GM13976 (cell line): ENCODE measurements at places on chromosomes 2 and 18.

DNA sequence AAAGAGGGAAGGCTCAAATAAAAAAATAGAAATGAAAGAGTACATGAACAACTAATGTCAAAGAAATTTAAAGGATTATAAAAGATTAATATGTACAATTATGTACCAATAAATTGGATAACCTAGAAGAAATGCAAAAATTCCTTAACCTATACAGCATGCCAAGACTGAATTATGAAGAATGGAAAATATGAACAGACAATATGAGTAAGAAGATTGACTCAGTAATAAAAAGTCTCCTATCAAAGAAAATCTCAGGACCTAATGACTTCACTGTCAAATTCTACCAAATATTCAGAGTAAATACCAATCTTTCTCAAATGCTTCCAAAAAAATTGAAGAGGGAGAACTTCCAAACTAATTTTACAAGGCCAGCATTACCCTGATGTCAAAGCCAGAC lies 120.2 kb upstream of the SPOPL start:
- no peak for DNase-seq

DNA sequence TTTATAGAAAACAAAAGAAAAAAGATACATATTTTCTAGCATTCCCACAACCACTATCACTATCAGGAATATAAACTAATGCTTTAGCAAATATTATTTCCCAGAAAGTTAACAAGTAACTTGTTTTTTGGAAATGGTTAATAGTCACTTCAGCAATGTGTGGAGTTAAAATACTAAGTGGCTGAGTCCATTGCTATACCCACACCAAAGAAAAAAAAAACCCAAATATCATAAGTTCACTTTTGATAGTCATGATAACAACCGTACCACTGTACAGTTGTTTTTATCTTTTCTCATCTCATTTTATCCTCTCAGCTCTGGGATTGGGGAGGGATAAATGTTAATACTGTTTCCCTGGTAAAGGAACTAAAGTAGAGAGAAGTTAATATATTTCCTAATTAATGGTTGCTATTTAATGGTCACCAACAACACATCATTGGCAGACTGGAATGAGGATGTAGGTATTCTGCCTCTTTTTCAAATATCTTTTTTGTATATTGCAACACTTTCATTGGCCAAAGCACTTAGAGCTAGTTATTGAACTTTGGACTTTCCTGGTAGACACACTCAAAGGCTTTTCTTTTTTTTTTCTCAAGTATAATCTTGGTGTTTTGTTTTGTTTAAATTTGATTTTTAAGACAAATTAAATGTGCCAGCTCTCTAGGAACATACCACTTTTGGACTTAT lies 18.4 kb upstream of the KANSL1L start:
- DNase-seq = no peak

GRCh38 chr2:102099536-102100298 lies 42.8 kb upstream of the IL1R1 start:
- no peak for DNase-seq

- DNase-seq = no peak
Observed at GRCh38 chr18:58915006-58915799, 50.5 kb downstream of the ZNF532 start.

GRCh38 chr18:6414723-6415417 lies at the start of gene L3MBTL4:
L3MBTL4 (minus strand) TSS chr18:6414911; CDS start chr18:6311625, 103,286 bp downstream.
- peak; percentile 76 for DNase-seq

GRCh38 chr2:35830833-35831232 lies 524.7 kb upstream of the CRIM1 start:
- no peak for DNase-seq

DNA sequence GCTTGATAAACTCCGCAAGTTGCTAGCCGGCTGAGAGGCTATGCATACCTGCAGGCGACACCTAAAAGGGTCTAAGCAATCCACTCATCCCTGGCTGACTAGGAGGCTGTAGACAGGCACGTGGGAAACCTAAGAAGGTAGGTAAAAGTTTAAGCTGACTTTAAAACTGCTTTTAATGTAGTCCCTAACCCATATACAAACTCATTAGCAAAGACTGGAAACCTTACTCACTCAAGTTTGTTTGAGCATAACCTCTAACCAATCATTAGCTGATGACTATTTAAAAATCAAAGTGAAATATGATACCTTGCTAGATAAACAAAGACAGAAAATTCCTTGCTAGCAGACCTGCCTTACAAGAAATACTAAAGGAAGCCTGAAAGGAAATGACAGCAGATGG lies 106.4 kb downstream of the EXOC6B start:
- DNase-seq = no peak

DNA sequence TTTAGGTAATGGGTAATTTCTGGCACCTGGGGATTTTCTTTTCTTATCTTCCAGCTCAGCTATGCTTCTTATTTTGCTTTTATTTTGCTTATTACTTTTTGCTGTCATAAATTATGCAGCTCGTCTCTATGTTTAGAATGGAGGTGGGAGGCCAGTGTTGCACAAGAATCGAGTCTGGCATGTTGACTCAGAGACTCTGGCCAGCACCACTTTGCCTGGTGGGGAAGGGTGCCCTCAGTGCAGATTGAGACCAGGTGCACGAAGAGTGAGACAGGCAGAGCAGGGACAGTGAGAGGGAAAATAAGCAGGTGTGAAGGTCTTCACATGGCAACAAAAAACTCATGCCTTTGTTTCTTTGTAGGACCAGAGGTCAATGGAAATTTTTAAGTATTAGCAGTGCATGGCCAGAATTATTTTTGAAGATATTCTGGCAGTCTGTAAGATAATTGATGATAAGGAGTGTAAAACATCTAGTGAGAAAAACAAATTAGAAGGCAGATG lies 59.2 kb upstream of the SLC5A7 start:
- no peak for DNase-seq

DNA sequence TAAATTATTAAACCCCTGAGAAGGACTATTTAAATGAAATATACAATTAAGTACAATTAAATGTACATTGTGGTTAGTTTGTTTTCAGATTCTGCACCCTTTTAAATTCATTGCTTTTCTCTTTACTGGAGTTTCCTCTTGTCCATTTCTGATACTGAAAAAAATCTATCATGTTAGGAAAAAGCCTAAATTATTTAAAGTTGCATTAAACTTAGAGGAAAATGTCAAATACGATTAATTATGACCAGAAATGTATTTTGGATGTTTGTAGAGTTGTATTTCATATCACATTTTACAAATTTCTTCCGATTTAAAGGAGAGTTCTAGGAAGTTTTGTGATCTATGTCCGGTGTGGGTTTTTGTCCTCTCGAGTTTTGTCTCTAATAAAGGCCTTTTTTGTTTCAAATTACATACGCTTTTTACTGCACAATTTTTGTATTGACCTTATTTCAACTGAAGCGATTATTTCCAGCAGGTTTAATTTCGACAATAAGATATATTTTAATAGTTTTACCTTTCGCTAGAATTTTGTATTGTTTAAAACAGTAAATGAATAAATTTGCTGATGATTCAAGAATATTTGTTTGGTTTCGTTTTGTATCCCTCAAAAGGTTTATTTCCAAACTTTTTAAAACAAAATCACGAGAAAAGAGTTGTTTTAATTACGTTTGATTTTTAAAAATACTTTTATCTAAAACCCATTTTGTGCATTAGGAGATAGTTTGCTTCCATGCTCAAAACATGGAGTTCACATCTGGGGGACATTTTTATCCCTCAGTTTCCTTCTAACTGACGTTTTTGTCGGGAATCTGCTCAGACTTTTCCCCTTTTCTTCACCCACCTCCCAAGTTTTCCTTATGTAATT lies 3.3 kb upstream of the SATB2 start:
- DNase-seq = no peak

- DNase-seq = no peak
Observed at GRCh38 chr2:192675681-192676080, 480.9 kb upstream of the TMEFF2 start.

DNA sequence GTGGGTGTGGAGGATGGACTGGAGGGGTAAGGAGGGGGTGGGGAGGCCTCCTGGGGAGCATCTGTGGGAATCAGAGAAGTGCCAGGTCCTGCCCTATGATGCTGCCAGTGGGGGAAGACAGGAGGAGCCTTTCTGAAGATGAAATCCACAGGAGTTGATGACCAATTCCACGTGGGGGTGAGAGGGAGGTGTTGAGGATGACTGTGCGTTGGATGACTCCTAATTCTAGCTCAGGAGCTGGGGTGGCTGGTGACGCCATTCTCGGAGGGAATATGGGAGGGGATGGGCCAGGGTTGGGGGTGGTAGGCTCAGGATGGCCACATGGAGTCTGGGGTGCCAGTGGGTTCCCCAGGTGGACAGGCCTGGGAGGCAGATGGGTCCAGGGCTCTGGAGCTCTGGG lies 32.3 kb downstream of the EMX1 start:
- DNase-seq = no peak

GRCh38 chr2:133485868-133486267 lies 82.4 kb downstream of the NCKAP5 start:
- DNase-seq = no peak

DNA sequence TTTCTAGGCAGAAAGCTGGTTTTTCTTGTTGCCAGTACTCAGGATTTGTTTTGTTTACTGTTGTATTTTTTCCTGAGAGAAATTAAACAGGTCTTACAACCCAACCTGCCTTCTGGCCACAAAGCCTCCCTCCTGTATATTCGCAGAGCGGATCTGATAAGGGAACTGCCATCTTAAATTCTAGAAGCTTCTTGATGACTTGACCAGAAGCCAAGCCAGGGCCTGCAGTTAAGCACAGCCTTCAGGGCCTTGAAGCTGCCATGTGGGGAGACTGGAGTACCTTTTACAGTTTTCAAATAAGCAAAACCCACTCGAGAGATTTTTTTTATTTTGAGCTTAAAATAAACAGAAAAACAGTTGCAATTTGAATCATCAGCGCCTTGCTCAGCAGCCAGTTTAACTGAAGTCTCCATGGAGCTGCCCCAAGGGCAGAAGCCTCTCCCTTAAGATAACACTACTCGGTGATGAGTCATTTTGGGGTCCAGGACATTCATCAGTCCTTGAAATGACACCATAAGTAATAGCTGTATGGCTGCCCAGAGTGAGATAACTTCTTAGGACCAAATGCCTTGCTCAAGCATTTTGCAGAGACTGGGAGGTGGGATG lies 51.5 kb upstream of the PHLPP1 start:
- peak; percentile 71 for DNase-seq

DNA sequence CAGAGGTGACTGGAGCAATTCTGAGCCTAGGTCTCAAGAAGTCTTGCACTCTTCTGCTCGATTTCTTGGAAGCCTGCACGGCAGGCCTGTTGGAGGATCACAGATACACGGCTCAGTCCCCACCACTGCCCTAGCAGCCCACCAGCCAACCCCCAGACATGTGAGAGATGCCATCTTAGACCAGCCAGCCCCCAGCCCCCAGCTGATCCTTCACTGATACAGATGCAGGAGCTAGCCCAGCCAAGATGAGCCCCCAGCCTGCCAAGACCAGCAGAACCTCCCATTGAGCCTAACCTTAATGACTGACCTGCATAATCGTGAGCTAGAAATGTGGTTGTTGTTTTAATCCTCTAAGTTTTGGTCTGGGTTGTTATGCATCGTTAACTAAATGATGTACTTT lies 47.5 kb downstream of the INHBB start:
- DNase-seq = no peak

GRCh38 chr2:20005067-20005627 lies 7.3 kb downstream of the MATN3 start:
- no peak for DNase-seq

DNA sequence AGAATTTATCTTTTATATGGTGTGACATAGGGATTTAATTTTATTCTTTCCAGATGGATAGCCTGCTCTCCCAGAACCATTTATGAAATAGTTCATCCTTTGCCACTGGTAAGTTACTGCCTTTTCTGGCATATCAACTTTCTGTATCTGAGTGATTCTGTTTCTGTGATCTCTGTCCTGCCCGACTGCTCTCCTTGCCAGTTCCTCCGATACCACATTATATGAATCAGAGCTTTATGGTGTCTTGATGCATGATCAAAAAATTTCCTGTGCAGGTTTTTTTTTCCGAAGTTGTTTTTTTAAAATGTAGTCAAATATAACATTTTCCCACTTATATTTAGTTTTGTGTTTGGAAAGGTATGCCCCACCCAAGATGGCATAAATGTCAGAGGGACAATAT lies 242.5 kb downstream of the CYP26B1 start:
- no peak for DNase-seq

DNA sequence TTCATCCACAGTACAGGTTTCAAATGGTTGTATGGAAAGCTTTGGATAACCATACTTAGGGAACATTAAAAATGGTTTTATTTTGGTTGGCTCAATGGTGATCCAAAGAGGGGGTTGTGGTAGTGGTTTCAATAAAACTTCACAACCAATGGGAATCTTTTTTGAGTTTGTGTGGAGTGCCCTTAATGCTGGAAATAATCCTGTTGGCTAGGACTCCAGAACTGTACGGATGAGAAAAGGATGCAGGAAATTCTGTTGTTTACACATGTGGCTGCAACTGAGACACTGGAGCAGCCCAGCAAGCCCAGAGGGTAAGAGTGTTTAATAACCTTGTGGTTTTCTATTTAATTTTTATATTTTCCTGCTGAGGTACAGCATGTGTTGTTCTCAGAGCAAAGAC lies at the start of gene CCDC102B:
Gene CCDC102B, plus strand, starts transcription at position 210 of the 400 bp plus-strand sequence. CDS start 38,684 bp downstream, outside the sequence.
- DNase-seq = no peak

DNA sequence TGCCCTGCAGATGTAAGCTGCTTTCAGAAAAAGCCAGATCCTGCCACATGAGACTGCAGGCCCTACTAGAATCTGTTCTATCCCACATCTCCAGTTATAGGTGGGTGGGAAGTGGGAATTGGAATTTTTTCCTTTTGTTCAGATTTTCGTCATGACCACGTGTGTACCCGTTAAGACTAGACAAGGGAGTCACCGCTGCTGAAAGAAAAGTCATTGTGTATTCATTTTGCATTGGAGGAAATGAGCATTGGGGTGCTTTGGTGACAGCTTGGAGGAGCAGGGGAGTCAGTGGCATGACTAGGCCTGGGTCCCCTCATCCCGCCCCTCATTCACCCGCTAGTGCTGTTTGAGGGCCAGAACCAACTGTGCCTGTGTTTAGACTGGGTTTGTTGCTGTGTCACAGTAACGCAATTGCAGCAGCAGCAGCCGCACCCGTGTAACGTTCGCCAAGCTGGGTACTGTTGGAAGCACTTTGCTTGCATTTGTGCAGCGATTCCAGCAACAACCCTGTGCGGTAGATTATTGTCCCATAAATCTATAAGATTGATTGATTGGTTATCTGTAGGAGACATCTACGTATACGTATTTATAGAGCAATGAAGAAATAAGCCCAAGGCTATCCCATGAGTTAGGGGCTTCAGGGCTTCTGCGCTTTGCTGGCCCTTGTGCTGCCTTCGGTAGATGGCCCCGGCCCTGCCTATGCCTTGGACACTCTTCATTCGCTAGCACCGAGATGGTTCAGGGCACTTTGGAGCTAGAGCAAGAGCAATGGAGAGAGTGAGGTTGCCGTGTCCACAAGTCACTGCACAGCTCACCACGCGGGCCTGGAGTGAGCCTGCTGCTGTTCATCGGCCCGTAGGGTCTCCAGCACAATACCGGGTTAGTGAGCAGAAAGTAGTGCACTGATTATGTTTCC lies 194.9 kb downstream of the AGAP1 start:
- DNase-seq = no peak

DNA sequence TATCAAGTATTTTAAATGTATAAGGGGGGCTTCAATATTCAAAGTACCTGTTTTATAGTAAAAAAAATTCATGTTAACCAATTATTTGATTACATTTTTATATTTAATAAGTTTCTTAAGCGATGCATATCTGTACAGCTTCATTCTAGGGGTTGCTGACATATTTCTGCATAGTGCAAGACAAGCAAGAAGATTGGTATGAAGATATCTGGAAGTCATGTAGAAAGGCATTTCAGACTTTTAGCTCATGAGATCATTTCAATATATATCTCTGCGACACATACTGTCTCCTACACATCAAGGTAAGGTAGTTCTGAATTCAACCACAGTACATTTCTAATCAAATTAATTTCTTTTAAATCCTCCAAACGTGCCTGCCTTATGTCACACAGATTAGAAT lies 73.1 kb downstream of the MEMO1 start:
- no peak for DNase-seq

- peak; percentile 51 for DNase-seq
Observed at GRCh38 chr2:152176113-152176714, 651 bp upstream of the STAM2 start.
